ENCODE measurements at places on chromosomes 16 and 17.
A peak's percentile ranks its signal among the peaks of the same experiment; 100 is the strongest.

DNA sequence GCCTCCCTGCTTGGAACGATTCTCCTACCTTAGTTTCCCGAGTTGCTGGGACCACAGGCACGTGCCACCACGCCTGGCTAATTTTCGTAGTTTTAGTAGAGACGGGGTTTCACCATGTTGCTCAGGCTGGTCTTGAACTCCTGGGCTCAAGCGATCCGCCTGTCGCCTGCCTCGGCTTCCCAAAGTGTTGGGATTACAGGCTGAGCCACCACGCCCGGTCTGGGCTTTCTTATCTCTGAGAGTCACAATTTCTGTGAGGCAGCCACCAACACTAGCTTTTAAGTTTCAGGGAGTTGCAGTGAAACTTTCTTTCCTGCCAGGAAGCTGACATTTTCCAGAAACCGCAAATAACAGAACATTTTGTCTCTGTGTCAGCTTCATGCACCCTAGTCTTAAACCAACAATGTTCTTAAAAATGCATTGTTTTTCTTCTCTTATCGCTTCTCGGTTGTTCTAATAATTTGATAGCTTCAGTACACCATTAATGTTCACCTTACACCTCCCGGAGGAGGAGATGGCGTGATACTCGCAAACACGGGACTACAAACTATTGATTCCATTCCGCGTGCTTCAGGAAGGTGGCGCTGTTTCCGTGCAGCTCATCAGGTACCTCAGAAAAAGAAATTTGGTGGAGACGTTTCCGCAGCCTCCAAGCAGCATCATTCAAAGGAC, 7.4 kb upstream of the DHRS7B start:
- H3K4me3 ChIP-seq, result no peak overlapping the region
- no peak overlapping the region for H3K27ac ChIP-seq
- DNase-seq, result peak; percentile 73
- H3K27me3 ChIP-seq, result no peaks in the 10 kb centered on the region
- H3K4me1 ChIP-seq, result peaks cover 4% of the 10 kb centered on the region
- no peaks in the 10 kb centered on the region for H3K36me3 ChIP-seq

DNA sequence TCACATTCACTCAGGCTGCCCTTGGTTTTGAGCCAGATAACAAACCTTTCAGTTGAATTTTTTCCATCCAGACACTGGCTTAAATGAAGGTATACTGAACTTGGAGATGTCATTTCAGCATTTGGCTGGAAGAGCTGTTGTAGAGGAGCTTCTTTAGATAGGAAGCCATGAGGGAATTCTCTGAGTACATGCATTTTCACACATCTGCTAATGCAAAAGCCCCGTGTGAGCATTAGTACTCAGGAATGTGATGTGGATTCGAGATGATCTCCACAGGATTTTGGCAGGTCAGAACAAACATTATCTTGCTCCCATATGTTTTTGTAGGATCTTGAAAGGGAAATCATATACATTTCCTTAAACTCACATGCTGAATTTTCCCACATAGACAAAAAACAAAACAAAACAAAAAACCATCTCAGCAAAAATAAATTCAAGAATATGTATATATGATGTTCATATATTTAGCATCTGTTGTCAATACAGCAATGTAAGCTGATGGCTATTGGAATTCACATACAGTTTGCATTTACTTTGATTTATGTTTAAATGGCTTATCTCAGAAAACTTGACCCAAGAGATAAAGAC, 277.2 kb upstream of the TBX2 start:
- H3K36me3 ChIP-seq, result no peaks in the 10 kb centered on the region
- no peak overlapping the region for H3K4me3 ChIP-seq
- no peak for DNase-seq
- no peaks in the 10 kb centered on the region for H3K4me1 ChIP-seq

DNA sequence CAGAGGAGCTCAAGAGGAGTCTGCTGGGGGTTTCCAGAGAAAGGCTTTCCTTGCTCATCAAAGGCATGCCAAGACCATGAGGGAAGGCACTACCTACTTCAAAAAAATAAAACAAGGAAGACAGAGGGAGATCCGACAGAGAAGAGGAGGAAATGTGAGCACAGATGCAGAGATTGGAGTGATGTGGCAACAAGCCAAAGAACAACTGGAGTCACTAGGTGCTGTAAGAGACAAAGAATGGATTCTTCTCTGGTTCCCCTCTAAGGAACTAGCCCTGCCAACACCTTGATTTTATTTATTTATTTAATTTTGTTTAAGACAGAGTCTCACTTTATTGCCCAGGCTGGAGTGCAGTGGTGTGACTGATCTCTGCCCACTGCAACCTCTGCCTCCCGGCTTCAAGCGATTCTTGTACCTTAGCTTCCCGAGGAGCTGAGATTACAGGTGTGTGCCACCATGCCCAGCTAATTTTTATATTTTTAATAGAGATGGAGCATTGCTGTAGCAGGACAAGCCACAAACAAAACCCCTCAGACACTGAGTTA, 13.8 kb upstream of the ACSF2 start:
- no peak for DNase-seq
- no peaks in the 10 kb centered on the region for H3K27me3 ChIP-seq
- H3K4me3 ChIP-seq, result no peak overlapping the region
- H3K27ac ChIP-seq, result no peak overlapping the region
- H3K4me1 ChIP-seq, result no peaks in the 10 kb centered on the region

DNA sequence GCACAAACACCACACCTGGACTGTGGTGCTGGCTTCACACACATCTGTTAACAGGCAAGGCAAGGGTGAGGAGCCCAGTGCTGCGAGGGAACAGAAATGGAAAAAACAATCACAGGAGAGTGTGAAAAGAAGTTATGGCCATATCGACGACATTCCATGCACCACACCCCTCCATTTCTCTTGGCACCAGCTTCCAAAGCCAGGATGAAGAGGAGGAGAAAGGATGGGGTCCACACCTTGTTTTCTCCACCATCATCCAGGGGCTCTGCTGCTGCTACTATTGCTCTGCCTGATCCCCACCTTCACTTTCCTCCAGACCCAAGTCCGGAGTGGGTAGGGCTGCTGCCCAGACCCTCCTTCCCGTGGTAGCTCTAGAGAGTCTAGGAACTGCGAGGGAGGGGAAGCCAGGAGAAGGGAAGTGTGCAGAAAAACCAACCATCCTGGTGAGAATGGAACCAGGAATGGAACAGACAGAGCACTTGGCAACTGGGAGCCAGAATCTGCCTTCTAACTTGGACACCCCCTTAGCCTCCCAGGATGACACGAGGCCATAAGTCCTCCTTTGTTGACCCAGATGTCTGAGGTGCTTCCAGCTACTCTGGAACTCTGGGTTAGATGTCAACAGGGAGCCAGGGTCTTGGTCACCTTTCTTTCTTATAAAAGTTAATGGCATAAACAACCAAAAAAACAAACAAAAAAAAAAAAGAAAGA, 1.2 kb upstream of the PROCA1 start:
- no peak overlapping the region for H3K4me3 ChIP-seq
- H3K36me3 ChIP-seq, result no peaks in the 10 kb centered on the region
- no peak for DNase-seq
